ENCODE measurements at places on chromosomes 3 and 15.

- no peak for DNase-seq
Observed at GRCh38 chr15:99546441-99547100, 19.2 kb upstream of the MEF2A start.

GRCh38 chr3:21673393-21673792 lies 77.6 kb downstream of the ZNF385D start:
- DNase-seq = no peak

DNA sequence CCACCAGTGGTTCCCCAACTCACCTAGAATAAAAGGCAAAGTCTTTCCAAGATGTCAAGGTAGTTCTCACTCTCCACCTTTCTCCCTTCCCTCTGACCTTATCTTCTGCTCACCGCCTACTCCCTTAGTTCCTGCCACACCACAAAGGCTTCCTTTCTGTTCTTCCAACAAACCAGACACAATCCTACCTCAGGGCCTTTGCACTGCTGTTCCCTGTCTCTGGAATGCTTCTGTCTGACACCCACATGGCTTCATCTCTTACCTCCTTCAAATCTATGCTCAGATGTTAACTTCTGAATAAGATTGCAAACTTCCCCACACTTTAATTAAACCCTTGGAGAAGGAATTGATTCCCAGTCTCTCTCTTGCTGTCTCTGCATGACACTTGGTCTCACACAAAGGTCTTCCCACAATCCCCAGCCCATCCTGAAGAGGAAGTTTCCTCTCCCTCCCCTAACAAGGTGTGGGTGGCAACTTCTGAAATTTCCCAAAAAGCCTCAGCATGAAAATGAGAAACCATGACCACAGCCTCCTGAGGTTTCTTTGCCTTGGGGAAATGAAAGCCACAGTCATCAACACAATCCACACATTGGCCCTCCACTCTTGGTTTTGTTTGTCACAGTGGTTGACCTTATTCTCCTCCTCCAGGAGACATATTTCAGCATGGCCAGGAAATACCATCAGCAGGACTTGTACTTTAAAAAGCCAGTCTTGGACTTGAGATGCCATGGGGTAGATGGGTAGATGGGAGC lies 3.0 kb upstream of the RYK start:
- DNase-seq = no peak

DNA sequence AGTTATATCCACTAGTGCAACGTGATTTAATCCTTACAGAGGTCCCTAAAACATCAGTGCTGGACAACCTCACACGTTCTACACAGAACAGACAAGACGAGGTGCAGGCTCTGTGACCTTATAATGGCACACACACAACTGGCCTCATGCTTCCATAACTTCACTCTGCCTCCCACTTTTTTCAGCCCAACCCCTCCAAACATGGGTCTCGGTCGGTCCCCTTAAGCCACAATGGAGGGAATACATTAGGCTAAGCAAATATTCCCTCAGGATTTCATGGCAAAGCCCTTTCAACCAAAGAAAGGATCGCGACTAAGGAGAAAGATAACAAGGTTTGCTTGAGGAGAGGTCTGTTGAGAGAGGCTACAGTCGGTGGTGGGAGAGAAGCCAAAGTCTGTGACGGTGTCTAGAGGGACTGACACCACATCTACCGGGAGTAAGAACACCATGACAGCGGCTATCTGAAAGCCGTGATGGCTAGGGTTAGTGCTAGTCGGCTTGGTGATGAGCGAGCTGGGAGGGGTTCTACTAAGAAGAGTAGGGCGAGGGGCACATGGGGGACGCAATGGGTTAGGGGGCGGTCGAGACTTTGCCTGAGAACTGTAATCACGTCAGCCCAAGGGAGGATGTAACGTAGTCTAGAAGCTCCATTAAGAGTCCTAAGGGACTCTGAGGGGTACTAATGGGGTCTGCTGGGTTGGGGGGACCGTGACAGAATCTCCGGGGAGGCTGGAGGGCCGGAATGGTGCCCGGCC lies 1.0 kb downstream of the MYO9A start:
- DNase-seq = no peak

- no peak for DNase-seq
Observed at GRCh38 chr3:127694467-127695215, 21.9 kb downstream of the ABTB1 start.

- no peak for DNase-seq
Observed at GRCh38 chr3:114404590-114404989, 110.8 kb downstream of the TIGIT start.

DNA sequence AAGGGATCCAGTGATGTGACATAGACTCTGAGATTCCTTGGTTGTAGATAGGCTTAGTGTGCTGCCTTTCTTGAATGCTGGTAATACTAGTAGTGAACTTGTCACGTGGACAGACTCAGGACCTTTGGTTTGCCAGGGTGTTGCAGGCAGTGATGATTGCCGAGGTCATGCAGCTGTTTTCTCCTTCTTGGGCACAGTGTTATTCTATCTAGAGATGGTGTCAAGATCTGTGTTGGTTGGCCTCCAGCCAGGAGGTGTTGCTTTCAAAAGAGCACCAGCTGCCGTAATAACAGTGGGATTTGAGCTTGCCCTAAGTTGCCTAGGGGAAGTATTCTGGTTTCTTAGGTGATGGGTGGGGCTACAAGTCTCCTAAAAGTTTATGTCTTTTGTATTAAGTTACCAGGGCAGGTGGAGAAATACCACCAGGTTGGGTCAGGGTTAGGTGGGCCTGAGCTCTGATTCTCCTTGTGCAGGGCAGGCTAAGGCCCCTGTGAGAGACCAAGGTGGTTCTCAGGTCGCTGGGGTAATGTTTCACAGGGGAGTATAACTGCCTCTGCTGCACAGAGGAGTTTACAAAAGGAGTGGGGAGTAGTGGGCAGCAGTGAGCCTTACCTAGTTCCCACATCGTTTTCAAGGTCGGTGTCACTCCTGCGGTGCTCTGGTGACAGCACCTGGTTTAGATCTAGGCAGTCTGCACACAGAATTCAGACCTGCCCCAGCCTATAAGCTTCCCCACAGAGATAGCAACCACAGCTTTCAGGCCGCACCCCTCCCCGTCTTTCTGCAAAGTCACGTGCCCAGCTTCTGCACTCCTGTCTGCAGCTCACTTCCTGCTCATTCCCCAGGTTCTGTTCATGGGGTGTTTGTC lies 350.3 kb downstream of the DOCK3 start:
- peak; percentile 56 for DNase-seq

DNA sequence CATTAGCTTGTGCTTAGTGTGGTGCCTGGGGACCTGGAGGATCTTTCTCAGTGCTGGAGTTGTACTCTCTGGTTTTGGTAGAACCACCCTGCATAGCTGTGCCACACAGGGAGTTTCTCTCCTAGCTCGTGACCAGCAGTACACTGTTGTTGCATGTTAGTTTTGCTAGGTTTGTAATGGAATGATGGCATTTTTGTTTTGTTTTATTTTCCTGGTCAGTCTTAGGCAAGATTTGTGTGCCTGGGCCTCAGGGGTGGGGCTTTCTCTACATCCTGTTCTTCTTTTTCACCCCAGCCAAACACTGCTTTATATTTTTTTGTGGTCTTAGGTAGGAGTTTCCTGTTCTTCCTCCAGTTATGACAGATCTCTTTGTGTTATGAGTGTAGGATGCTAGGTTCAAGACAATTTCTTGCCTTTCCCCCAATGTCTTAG lies 534.5 kb upstream of the KCNMB2 start:
- DNase-seq = no peak

DNA sequence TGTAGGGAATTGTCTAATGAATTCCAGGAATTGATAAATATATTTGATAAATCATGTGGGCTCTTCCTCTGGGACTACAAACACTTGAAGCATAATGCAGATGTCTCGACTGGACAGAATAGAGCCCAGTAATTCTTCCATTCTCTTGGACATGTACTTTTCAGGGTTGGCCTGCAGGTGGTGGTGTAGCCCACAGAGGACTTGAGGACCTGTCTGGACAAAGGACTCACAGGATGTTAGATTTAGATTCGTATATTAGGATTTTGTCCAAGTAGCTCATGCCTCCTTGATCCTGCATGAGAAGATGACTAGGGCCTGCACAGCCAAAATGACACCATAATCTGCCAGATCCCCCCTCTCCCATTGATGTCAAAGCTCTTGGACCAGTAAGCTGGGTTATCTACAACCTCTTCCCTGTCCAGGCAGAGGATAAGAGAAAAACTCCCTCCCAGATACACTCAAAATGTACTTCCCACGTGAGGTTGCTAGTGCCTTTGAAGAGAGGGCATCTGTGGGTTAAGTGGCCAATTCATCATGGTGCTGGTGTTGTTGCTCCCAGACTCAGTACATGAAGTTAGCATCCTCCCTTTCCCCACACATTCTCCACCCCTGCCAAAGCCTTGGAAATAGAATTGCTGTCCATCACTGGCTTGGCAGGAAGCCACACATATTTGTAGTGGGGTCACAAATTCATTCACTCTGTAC lies 88.6 kb upstream of the ZNF280D start:
- peak; percentile 61 for DNase-seq

- DNase-seq = no peak
Observed at GRCh38 chr15:63075984-63076713, 33.6 kb downstream of the TPM1 start.

DNA sequence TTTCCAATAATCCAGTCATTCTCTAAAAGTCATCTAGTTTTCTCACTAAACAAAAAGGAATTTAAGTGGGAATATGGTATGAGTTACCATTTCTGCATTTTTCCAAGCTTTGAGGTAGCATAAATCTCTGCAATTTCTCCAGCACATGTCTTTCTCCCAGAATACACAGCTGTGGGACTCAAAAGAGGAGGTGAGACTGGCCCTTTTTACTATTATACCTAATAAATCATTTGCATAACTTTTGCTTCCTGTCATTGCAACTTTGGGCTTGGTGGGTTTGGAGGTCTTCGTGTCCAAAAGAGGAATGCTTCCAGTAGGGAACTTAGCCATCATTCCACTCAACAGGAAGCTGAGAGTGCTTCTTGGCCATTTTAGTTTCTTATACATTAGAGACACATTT lies 94.8 kb downstream of the FMN1 start:
- DNase-seq = no peak

DNA sequence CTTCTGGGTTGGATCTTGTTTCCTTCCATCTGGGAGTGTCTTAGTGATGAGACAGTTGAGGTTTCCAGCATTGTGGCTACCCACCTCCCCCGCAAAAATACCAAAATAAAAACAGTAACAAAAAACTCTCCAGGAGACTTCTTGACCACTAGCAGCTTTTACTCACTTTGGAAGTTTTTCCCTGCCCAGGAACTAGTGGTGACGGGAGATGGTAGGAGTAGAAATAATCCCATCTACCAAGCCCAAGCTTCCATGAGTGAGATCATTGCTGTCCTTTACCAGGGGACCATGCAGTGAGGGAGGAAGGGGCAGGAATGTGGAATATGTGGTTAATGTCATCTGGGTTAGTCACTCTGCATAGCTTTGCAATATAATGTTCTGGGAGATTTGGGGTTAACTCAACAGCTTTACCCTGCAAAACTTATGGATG lies 187.7 kb downstream of the ITPR1 start:
- no peak for DNase-seq

Measured in ureter (tissue), 1 donor.